ENCODE measurements at places on chromosomes 7 and 10.
A peak's percentile ranks its signal among the peaks of the same experiment; 100 is the strongest.

GRCh38 chr7:121083790-121084251 is 95.3 kb downstream of the CPED1 start:
- DNase-seq = no peak

DNA sequence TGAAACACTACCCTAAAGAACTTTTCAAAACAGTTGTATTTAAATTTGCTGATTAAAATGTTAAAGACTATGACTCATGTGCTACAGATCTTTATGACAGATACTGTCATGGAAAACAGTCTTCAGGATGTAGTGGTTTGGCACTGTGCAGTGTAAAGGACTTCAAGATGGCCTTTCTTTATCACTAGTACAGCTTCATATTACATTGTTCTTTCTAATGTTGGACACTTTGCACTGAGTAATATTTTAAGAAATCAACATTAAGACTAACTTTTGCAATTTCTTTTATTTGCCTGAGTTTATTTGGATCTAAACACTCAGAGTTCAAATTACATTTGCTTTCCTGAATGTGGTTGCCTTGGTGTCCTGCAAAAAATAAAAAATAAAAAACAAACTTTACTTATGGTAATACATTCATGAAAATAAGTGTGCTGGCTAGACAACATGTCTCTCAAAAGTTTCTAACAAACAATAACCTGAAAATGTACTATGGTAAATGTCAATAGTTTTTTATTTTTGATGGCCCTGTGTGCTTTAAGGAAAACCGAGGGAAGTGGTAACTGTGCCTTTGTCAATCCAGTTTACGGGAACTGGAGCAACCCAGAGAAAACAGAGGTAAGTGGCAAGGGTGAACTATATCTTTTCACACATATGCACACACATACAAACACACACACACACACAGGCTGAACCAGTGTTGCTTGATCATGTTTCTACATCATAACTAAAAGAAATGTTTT is 85.9 kb upstream of the PLXDC2 start:
- DNase-seq = no peak

DNA sequence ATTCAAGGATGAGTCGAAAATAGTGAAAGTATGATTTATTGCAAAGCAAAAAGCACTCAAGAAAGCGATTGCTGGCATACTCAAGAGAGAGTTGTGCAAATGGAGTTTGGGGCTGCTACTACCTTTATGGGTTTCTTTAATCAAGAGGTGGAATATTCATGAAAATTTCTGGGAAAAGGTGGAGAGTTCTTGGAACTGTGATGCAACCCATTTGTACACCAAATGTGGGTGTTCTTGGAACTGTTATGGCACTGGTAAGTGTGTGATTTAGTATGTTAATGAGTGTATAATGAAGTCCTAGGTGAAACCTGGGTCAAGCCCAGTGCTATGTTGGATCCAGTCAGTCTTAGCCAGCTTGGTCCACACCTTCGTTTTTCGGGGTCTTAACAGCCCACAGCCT is 3.4 kb upstream of the VOPP1 start:
- no peak for DNase-seq

DNA sequence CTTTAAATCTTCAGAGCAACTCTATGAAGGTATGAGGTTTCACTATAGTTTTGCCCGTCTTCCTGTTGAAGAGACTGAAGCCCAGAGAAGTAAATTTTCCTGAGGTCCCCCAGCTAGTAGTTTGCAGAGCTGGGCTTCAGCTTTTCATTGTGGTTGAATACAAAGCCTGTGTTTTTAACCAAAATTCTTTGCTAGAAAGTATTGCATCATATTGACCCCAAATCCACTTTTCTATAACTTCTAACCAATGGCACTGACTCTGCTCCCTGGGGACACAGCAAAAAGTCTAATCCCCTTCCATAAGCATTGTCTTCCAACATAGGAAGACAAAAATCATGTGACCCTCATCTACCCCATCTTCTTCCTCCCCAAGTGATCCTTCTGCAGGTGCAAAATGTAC is 93.0 kb downstream of the KCNMA1 start:
- no peak for DNase-seq

DNA sequence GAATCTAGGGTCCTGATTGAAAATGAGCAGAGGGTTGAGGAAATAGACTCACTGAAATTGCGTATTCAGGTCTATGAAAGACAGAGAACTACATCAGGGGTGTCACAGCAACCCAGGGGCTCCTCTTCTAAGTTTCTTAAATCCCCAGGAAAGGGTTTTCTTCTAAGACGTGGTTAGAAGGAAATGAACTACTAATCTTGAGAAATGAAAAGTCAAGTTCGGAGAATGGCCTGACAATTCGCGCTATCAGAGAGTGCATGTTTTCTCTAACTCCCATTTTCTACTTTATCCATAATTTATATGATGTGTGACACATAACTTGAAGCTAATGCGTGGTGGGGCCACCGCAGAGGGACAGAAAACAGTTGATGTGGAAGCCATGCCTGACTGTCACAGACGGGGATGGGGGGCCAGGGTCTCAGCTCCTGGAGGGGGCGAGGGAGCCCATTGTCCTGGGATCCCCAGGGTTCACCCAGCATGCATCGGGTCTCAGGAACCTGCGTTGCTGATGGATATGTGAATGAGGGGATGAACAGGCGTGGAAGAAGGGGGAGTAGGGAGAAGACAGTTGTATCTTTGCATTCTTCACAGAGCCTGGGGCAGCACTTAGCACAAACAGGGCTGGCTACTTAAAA is 86.3 kb downstream of the PTPRE start:
- no peak for DNase-seq

DNA sequence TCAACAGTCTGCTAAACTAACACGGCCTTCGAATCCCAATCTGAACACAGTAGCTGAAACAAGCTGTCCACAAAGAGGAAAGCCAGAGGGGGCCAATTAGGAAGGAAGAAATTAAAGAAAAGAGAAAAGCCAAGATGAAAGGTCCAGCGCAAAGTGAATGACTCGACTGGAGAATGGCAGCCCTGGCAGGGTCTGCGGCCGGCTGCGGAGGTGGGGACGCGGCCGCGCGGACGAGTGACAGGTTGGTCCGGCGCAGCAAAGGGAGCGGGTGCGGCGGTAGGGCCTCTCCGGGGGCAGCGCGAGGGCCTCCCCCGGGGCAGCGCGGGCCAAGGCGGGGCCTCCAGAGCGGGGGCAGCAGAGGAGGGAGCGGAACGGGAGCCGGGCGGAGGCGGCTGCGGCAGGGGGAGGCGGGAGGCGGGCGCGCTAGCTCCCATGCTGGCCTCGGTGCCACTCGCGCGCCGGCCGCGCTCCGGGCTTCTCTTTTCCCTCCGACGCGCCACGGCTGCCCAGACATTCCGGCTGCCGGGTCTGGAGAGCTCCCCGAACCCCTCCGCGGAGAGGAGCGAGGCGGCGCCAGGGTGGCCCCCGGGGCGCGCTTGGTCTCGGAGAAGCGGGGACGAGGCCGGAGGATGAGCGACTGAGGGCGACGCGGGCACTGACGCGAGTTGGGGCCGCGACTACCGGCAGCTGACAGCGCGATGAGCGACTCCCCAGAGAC is at the start of gene VWC2:
Gene VWC2 (plus strand): TSS at position 421 of the 718 bp plus-strand sequence. CDS start 1,798 bp downstream, outside the sequence.
- DNase-seq = no peak

- DNase-seq = no peak
Measured at GRCh38 chr7:30521532-30521931, 16.9 kb upstream of the GGCT start.

GRCh38 chr7:28990200-28990960 is 32.2 kb upstream of the TRIL start:
- DNase-seq = no peak

- no peak for DNase-seq
Measured at GRCh38 chr10:56561336-56561735, 200.3 kb upstream of the ZWINT start.

- DNase-seq = no peak
Measured at GRCh38 chr10:112409755-112410154, 35.8 kb downstream of the ACSL5 start.

DNA sequence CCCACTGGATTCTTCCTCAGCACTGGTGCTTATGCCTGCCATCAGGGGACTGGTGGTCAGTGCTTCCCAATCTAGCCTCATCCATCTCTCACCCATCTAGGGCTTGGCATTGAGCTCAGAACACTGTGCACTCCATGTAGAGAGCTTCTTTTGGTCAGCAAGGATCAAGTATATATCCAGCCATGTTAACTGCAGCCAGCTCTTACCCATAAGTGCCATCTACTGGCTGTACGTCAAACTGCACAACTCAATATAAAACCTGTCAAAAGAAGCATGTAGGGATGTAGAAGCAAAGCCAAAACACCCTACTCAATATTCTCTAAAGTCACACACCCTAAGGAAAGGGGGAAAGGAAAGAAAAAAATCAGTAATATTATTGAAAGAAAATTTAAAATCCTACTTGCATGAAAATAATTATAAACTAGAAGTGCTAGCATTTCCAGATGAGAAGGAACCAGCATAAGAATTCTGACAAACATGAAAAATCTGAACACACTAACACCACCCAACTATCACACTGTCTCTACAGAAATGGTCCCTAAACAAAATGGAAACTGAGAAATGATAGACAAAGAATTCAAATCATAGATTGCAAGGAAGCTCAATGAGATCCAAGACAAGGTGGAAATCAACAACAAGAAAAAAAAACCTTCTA is 531.1 kb upstream of the STEAP1 start:
- peak; percentile 0 for DNase-seq

- DNase-seq = no peak
Measured at GRCh38 chr10:33681595-33681994, 347.1 kb upstream of the NRP1 start.

DNA sequence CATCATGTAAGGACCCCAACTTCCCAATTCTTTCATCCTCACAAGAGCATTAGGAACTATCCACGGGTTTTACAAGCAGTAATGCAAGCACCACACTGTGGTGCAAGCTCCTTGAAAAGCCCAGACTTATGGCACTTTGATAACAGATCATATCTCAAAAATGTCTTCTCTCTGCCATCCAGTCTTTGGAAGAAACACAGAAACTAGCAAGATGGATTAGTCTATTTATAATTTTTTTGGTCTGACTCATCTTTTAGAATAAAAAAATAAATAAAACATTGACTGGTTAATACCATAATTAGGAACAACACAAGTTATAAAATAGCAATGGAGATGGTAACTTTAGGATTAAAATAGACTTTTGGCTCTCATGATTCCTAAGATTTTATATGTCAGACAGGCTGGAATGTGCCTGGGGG is 49.0 kb upstream of the CALD1 start:
- DNase-seq = no peak

DNA sequence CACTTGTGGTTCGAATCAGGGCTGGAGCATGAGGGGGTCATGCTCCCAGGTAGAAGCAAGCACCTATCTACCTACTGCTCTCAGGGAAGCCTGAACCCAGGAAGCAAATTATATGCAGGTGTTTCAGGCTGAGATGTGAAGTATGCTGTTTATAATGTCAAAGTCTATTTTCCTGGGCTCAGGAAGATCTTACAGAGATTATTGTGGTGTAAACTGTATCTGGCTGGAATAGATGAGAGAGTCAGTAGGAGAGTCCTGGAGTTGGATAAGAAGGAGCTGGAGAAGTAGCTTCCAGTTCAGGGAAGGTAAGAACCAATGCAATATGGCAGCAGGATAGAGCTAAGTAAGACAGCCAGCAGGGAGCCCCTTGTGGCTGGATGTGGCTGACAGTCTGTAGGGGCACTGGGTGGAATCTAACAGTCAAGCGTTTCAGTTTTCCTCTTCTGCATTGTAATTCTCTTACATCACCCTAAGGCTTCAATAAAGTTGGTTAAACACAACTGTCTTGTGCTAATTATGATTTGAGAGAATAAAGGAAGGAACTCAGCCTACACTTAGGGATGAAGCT is 105.9 kb upstream of the EEPD1 start:
- no peak for DNase-seq

- no peak for DNase-seq
Measured at GRCh38 chr7:134574322-134574721, 25.4 kb downstream of the AKR1B15 start.

GRCh38 chr10:105288026-105288425 is 646.9 kb downstream of the SORCS3 start:
- DNase-seq = no peak

DNA sequence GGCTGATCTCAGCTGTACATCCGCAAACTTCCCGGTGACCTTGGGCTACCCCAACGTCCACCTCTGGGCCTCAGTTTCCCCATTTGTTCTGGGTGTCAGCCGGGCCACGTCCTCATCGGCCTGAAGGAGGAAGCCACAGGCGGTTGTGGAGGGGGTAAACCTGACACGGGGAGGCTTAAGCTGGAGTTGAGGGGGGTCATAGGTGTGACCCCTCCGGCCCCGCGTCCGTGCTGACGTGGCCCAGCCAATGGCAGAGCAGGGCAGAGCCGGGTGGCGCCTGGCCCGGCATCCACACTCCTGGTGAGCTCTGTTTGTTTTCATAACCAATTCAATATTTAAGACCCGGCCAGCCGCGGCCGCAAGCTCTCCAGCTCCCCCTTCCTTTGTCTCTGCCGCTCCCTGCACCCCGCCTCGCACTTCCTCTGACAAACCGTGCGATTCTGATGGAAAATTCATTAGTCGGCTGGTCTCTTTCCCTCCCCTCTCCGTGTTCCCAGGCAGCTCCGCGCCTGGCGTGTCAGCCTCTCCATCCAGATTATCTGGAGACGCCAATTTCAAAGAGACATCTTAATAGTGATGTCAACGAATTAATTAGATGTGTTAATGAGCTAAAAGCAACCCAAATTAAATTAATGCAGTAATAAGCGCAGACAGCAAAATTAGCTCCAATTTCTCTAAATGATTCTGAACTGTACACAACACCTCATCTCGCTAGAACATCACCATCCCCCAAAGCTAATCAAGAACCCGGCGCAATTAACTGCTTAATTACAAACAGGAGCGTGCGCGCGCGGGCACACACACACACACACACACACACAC is 55.4 kb downstream of the MICALL2 start:
- DNase-seq = no peak

GRCh38 chr7:2360796-2361195 is 6.2 kb downstream of the EIF3B start:
- DNase-seq = no peak

DNA sequence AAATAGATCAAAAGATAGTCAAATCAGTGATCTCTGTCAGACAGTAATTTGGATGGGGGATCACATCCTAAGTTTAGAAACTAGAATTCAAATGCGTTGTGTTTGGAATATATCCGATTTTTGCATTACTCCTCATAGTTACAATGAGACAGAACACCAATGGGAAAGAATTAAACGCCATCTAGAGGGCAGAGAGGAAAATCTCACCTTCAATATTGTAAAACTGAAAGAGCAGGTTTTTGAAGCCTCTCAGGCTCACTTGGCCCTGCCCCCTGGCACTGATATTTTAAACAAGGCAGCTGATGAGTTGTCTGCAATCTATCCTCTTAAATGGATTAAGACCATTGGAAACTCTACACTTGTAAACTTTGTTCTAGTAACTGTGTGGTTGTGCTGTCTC is 17.7 kb downstream of the FRG2B start:
- DNase-seq = no peak

DNA sequence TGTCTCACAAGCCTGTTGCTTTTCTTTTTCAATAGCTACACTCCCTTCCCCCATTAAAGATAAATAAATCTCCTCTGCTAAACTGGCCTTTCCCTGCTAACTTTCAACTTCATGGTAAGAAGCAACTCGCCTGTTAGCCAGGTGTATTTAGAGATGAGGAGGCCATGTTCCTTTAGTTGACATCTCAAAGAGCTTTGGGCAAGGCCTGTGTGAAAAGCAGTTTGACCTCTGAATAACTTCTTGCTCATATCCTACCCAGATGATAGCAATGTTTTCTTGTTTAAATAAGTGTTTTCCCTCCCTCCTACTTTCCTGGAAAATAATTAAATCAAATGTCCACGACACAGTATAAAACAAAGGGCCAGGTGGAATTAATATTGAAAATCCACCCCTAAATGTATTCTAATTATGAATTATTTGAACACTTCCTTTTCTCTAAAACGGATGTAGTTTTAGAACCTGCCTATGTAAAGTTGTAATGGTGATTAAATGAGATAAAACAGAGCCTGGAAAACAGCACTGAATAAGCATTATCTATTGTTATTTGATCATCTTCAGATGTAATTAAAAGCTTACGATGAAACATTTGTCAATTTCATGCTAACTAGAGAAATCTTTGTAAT is 78.5 kb downstream of the HGF start:
- DNase-seq = no peak
